ENCODE measurements at places on chromosomes 13 and 19.

GRCh38 chr19:58387338-58388174 is 487 bp downstream of the RPS5 start:
- H3K36me3 ChIP-seq = peaks cover 22% of the 10 kb centered on the region
- no peak for DNase-seq
- H3K4me1 ChIP-seq = peaks cover 32% of the 10 kb centered on the region
- H3K27me3 ChIP-seq = no peaks in the 10 kb centered on the region
- H3K4me3 ChIP-seq = peak overlapping the region; percentile 66
- peak overlapping the region; percentile 98 for H3K27ac ChIP-seq

- H3K36me3 ChIP-seq = no peaks in the 10 kb centered on the region
- DNase-seq = peak; percentile 38
- no peak overlapping the region for H3K27ac ChIP-seq
- H3K4me3 ChIP-seq = no peak overlapping the region
Observed at GRCh38 chr19:33677745-33678426, 56.1 kb downstream of the CHST8 start.

DNA sequence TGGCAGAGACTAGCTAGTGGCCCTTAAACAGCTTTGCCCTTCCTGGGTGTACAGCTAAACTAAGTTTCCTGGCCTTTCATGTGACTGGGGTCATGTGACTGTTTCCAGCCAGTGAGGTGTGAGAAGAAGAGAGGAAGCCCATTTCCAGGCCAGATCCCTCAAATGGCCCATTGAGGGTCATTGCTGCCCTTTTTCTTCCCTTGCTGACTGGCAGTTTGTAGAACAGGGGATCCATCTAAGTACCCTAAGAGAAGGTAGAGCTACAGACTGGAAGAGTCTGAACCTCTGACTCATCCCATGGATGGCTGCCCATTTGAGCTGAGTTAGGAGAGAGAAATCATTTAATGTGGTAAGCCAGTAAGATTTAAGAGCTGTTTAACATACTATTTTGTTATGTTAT is 2.8 kb downstream of the SWSAP1 start:
- peaks cover 63% of the 10 kb centered on the region for H3K4me1 ChIP-seq
- H3K27ac ChIP-seq = no peak overlapping the region
- H3K4me3 ChIP-seq = no peak overlapping the region

DNA sequence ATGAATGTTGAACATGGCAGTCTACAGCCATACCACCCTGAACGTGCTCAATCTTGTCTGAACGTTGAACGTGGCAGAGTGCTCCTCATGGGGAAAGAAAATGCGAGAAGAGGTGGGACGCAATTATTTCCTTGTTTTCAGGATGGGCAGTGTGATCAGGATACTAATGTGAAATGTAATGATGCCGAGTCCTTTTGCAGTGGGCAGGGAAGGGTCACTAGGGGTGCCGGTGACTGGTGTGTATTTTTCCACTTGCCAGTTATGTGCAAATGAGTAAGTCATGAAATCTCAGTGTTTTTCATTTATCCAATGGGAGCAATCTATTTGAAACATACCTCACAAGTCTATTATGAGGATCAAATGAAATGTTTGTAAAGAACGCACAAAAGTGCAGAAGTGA is 84.8 kb downstream of the LNX2 start:
- DNase-seq = no peak
- peaks cover 2% of the 10 kb centered on the region for H3K4me1 ChIP-seq
- H3K4me3 ChIP-seq = no peak overlapping the region
- no peaks in the 10 kb centered on the region for H3K36me3 ChIP-seq
- no peak overlapping the region for H3K27ac ChIP-seq

DNA sequence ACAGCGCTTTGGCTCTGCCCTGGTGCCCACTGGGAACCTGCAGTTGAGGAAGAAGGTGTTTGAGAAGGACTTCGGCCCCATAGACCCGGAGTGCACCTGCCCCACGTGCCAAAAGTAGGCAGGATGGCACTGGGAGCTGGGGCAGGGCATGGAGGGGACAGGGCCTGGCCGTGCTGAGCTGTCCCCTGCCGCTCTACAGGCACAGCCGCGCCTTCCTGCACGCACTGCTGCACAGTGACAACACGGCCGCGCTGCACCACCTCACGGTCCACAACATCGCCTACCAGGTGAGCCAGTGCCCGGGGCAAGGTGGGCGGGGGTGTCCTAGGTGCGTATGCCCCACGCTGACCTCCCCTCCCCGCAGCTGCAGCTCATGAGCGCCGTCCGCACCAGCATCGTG is 5.1 kb upstream of the DNM2 start:
- peaks cover 6% of the 10 kb centered on the region for H3K4me1 ChIP-seq
- H3K4me3 ChIP-seq = no peak overlapping the region
- DNase-seq = no peak

DNA sequence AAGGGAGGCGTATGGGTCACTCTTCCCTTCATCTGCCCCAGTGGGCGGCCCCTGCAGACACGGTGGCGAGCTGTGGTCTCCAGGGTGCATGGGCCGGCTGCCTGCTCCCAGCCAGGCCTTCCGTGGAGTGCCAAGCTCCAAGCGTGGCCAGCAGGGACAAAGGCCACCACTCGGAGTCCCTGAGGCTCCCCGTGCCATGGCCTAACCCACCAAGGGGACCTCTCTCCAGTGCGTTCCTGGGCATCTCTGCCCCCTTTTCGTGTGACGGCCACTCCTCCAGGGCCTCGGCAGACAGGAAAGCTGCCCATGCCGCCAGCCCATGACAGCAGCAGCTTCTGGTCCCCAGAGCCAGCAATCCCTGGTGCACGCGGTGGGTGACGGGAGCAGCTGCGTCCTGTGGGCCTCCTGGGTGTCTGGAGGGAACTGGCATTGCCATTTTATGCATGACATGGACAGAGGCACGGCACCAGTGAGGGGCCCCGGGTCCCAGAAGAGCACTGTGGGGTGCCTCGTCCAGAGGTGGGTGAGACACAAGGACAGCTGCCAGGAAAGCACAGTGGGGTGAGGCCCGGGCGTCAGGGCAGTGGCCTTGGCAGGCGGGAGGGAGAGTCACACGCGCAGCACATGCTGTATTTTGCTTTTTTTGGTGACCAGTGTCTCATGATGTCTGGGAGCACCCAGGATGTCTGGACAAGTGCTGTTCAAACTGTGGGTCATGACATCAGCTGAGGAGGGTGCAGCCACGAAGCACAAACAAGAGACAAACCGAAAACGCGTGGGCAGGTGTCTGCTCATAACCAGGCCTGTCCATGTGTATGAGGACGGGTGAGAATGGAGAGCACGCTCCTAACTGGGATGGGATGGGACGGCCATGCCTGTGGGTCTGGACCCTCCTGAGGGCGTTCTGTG is 32.3 kb downstream of the CEBPG start:
- no peak overlapping the region for H3K4me3 ChIP-seq
- DNase-seq = peak; percentile 64
- no peaks in the 10 kb centered on the region for H3K27me3 ChIP-seq
- peaks cover 2% of the 10 kb centered on the region for H3K36me3 ChIP-seq
- H3K4me1 ChIP-seq = peaks cover 20% of the 10 kb centered on the region

GRCh38 chr19:49767967-49768581 is 1.3 kb downstream of the AP2A1 start:
- no peak for DNase-seq
- no peaks in the 10 kb centered on the region for H3K36me3 ChIP-seq
- H3K27ac ChIP-seq = peak overlapping the region; percentile 79
- H3K4me3 ChIP-seq = peak overlapping the region; percentile 94
- no peaks in the 10 kb centered on the region for H3K27me3 ChIP-seq

GRCh38 chr13:45398877-45399276 is 19.3 kb downstream of the SLC25A30 start:
- H3K4me3 ChIP-seq = no peak overlapping the region
- H3K27me3 ChIP-seq = no peaks in the 10 kb centered on the region
- DNase-seq = no peak
- H3K27ac ChIP-seq = no peak overlapping the region
- peaks cover 67% of the 10 kb centered on the region for H3K36me3 ChIP-seq

- H3K36me3 ChIP-seq = no peaks in the 10 kb centered on the region
- no peaks in the 10 kb centered on the region for H3K4me1 ChIP-seq
- no peak for DNase-seq
- H3K27me3 ChIP-seq = no peaks in the 10 kb centered on the region
Observed at GRCh38 chr13:50033725-50034124, 18.5 kb downstream of the KCNRG start.

DNA sequence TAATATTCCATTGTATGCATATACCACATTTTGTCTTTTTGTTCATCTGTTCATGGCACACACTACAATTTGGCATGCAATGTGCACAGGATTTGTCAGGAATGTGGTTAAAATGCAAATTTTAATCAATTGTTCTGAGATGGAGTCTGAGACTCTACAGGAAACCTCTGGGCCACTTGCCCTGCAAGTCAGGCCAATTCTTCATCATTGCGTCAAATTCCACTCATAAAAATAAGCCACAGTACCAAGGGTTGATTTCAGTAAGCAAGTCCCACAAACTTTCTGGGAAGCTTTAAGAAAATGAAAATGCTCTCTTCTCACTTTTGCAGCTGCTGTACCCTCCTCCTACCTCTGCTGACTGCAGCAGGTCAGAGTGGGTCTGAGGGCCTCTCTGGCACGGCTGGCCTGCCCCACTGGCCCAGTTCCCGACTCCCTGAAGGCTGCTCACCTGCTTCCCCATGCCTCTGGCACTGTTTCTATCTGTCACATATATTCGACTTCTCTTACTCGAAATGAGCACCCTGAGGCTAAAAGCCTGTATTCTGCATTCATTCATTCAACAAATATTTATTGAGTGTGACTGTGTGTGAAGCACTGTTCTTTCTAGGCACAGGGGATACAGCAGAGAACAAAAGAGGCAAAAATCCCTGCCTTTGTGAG is 83.8 kb upstream of the WASF3 start:
- H3K4me3 ChIP-seq = no peak overlapping the region
- H3K27ac ChIP-seq = no peak overlapping the region
- no peaks in the 10 kb centered on the region for H3K27me3 ChIP-seq

- H3K27ac ChIP-seq = no peak overlapping the region
- peaks cover 17% of the 10 kb centered on the region for H3K4me1 ChIP-seq
- no peaks in the 10 kb centered on the region for H3K27me3 ChIP-seq
Observed at GRCh38 chr19:56094449-56094848, 26.6 kb downstream of the ZNF787 start.

DNA sequence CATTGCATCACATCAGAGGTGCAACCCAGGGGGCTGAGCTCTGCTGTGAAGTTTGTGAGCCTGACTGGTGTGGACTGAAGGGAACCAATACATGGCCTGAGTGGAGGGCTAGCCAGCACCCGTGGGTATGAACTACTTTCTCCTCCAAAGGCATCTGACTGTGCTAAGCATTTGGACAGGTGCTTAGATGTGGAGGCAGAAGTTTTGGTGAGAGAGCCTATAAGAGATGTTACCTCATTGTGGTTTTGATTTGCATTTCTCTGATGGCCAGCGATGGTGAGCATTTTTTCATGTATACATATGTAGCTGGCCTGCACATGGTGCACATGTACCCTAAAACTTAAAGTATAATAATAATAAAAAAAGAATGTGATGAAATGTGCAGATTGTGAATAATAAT is 46.9 kb downstream of the TEX29 start:
- H3K27me3 ChIP-seq = peaks cover 17% of the 10 kb centered on the region
- H3K36me3 ChIP-seq = no peaks in the 10 kb centered on the region
- no peak overlapping the region for H3K4me3 ChIP-seq
- DNase-seq = no peak
- no peak overlapping the region for H3K27ac ChIP-seq
- no peaks in the 10 kb centered on the region for H3K4me1 ChIP-seq

GRCh38 chr19:56284746-56285145 is 12.2 kb downstream of the EDDM13 start:
- H3K27me3 ChIP-seq = no peaks in the 10 kb centered on the region
- H3K27ac ChIP-seq = no peak overlapping the region
- H3K4me1 ChIP-seq = no peaks in the 10 kb centered on the region
- peaks cover 3% of the 10 kb centered on the region for H3K36me3 ChIP-seq
- no peak for DNase-seq

GRCh38 chr19:16338470-16339360 is 14.1 kb downstream of the KLF2 start:
- no peaks in the 10 kb centered on the region for H3K36me3 ChIP-seq
- DNase-seq = no peak
- H3K4me1 ChIP-seq = peaks cover 33% of the 10 kb centered on the region
- H3K27me3 ChIP-seq = no peaks in the 10 kb centered on the region

- no peak for DNase-seq
- peaks cover 19% of the 10 kb centered on the region for H3K4me1 ChIP-seq
- H3K4me3 ChIP-seq = no peak overlapping the region
- H3K36me3 ChIP-seq = peaks cover 35% of the 10 kb centered on the region
Observed at GRCh38 chr19:3519126-3519525, 13.0 kb downstream of the FZR1 start.

DNA sequence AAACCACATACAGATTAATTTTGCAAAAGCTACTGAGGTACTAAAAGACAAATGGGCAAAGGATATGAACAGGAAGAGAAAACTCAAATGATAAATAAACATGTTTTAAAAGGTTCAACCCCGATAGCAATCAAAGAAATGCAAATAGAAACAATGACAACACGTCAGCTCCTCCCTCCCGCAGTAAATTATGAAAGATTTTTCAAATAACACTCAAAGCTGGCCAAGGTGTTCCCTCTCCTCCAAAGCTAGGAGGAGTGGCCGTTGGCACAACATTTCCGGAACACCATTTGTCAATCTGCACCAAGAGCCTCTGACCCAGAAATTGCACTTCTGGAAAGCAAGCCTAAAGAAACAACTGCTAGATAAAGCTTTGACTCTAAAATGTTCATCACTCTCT is 28.3 kb downstream of the INSR start:
- H3K36me3 ChIP-seq = peaks cover 9% of the 10 kb centered on the region
- H3K27me3 ChIP-seq = no peaks in the 10 kb centered on the region
- H3K4me1 ChIP-seq = peaks cover 42% of the 10 kb centered on the region
- no peak overlapping the region for H3K4me3 ChIP-seq
- H3K27ac ChIP-seq = peak overlapping the region; percentile 60
- no peak for DNase-seq

DNA sequence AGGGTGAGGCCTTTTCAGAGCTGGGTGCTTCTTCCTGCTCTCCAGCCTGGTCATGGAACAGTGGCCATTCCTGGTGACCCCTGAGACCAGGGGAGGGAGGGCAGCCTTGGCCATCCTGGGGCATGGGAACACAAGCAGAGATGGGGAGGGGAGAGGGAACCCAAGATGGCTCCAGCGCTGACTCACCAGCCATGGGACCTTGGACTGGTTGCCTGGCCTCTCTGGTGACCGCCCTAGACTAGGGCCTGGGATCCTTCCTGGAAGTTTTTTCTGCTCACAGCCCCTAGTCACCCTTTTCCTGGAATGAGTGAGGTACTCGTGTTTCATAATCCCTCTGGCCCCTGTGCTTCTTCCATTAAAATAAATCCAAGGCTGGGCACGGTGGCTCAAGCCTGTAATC is 3.3 kb upstream of the OPA3 start:
- peaks cover 18% of the 10 kb centered on the region for H3K27me3 ChIP-seq
- H3K27ac ChIP-seq = no peak overlapping the region
- H3K36me3 ChIP-seq = no peaks in the 10 kb centered on the region
